ENCODE measurements at places on chromosomes 7 and 10. TPM values are rescaled to one million over a fixed set of nuclear protein-coding genes. Genes with fewer than 3 reads are reported as not detected.

Gene GHRHR
- total RNA-seq = not detected

Gene INSYN2A
- total RNA-seq = not detected

Gene MSANTD7
- total RNA-seq = 9.2 TPM

Gene DYNC1I1
- total RNA-seq = 1.9 TPM

Gene WIPF3
- total RNA-seq = not detected

Gene LRMDA
- 1.2 TPM for total RNA-seq

Gene SNX13
- total RNA-seq = 50.7 TPM

Gene SMKR1
- not detected for total RNA-seq

Gene FANK1
- total RNA-seq = 1.5 TPM

Gene OR2A7
- total RNA-seq = 0.20 TPM
